ENCODE measurements at places on chromosomes 1 and 21. TPM values are rescaled to one million over a fixed set of nuclear protein-coding genes. Genes with fewer than 3 reads are reported as not detected.
A peak's percentile ranks its signal among the peaks of the same experiment; 100 is the strongest.

DNA sequence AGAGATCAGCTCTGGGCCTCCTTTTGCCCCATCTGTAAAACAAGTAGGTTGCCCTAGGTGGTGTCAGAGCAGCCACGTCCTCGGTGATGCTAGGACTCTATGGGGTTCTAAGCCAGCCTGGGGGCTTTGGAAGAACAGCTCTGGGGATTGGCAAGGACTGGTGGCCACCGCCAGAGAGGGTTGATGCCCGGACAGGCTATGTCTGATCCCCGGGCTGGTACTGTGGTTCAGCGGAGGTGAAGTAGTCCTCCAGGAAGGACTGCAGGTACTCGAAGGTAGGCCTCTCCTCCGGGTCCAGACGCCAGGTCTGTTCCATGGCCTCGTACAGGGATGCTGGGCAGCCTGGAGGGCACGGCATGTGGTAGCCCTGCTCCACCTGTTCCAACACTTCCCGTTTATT is 8.8 kb upstream of the AHDC1 start:
- H3K4me1 ChIP-seq = peaks cover 27% of the 10 kb centered on the region
- H3K36me3 ChIP-seq = no peaks in the 10 kb centered on the region
- H3K27ac ChIP-seq = no peak overlapping the region
- H3K27me3 ChIP-seq = no peaks in the 10 kb centered on the region
- H3K4me3 ChIP-seq = no peak overlapping the region

GRCh38 chr1:19938472-19938871 is 15.1 kb upstream of the PLA2G2E start:
- H3K36me3 ChIP-seq = no peaks in the 10 kb centered on the region
- H3K27me3 ChIP-seq = no peaks in the 10 kb centered on the region
- no peaks in the 10 kb centered on the region for H3K4me1 ChIP-seq
- no peak for DNase-seq
- H3K4me3 ChIP-seq = no peak overlapping the region
- no peak overlapping the region for H3K27ac ChIP-seq

DNA sequence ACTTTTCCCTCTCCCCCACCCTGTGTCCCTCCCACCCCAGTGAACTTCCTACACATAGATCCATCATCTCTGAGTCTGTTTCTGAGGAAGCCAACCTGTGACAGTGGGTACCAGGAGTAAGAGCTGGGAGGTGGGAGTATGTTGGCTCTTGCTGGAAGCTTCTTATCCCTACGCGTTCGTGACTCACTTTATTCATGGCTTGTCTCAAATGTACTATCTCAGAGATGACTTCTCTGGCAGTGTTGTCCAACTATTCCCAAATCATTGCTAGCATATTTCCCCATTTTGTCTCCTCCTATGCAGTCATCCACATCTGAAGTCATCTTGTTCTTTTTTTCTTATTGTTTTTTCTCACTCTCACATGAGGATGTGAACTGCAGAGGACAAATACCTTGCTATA is 88.0 kb downstream of the HIVEP3 start:
- no peak for DNase-seq
- H3K4me3 ChIP-seq = no peak overlapping the region
- no peaks in the 10 kb centered on the region for H3K36me3 ChIP-seq
- H3K4me1 ChIP-seq = no peaks in the 10 kb centered on the region

DNA sequence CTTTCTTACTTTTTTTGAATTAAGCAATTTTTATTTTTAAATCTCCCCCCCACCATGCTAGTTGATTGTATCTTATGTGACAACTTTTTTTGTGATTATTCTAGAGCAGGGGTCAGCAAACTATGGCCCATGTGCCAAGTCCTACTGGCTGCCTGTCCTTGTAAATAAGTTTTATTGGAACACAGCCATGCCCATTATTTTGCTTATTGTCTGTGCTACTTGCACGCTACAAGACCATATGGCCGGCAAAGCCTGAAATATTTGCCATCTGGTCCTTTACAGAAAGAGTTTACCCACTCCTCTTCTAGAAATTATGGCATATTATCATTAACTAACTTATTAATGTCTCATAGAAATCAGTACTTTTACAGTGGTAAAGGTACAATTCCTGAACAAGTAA is 51.7 kb downstream of the AK5 start:
- H3K36me3 ChIP-seq = no peaks in the 10 kb centered on the region
- no peak for DNase-seq
- no peak overlapping the region for H3K4me3 ChIP-seq
- no peaks in the 10 kb centered on the region for H3K4me1 ChIP-seq
- H3K27ac ChIP-seq = no peak overlapping the region

DNA sequence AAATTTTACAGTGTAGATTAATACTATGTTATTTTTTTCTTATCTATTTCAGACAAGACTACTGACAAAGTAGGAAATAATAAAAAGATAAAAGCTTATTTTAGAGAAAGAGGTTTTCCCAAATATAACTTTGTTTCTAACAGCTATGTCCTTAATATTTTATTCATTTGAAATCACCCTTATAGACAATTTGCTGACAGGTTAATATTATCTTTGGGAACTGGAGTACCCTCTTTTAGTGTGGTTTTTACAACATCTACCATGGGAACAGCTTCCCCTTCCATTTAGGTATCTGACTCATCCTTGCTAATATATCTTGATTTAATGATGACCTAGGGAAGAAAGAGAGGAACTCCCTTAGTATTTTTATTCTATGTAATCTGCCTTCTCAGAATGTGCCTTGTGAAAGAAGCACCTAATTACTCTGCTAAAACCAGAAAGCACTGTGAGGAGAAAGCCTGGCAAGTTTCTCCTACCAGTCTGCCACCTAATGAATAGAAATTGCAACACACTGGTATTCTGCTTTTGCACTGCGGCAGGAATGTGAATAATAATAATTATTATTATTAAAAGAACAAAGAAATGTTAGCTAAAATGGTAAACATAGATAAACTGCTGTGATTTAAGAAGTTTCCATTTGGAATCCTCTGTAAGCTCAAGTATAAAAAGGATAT is 192.8 kb downstream of the PDE4B start:
- H3K27me3 ChIP-seq = peaks cover 12% of the 10 kb centered on the region
- H3K36me3 ChIP-seq = no peaks in the 10 kb centered on the region
- H3K4me3 ChIP-seq = no peak overlapping the region
- DNase-seq = no peak
- no peak overlapping the region for H3K27ac ChIP-seq

- DNase-seq = no peak
- H3K27me3 ChIP-seq = no peaks in the 10 kb centered on the region
- H3K4me1 ChIP-seq = peaks cover 11% of the 10 kb centered on the region
- H3K36me3 ChIP-seq = peaks cover 25% of the 10 kb centered on the region
Observed at GRCh38 chr1:201988601-201989000, 6.2 kb downstream of the RNPEP start.

DNA sequence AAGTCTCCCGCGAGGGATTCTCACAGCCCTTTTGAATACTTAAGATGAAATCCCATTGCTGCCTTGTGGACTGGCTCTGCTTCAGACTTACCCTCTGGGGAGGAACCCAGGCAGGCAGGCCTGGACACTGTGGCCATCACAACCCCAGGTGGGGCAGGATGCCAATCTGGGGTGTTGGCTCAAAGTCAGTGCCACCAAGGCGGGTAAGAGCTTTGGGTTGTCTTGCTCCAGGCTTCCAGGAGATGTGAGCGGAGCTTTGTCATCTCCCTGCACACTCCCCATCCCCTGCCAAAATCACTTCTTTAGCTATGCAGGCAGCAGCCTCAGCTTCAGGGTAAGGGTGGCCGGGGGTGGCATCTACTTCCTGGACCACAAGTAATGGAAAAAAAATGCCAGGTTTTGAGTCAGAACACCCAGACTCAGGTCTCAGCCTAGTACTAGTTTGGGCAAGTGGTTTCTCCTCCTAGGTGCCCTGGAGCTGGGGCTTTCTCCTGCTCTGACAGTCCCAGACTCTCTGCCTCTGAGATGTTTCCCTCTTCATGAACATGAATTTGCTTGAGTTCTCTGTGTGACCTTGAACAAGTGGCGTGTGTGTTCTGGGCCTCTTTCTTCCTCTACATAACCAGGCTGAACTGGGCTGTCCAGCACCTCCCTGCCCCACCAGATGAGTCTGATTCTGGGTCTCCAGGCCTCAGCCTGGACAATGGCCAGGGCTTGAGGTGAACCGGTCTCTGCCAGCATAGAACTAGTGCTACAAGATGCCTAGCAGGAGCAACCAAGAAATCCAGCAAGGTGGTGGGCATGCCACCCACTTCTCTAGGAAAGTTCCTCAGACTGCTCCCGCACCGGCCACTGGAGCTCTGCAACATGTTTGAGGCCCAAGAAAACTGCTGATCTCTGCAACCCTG is 65.4 kb downstream of the VWA5B1 start:
- peaks cover 3% of the 10 kb centered on the region for H3K4me1 ChIP-seq
- no peak for DNase-seq
- no peak overlapping the region for H3K27ac ChIP-seq
- no peaks in the 10 kb centered on the region for H3K36me3 ChIP-seq

DNA sequence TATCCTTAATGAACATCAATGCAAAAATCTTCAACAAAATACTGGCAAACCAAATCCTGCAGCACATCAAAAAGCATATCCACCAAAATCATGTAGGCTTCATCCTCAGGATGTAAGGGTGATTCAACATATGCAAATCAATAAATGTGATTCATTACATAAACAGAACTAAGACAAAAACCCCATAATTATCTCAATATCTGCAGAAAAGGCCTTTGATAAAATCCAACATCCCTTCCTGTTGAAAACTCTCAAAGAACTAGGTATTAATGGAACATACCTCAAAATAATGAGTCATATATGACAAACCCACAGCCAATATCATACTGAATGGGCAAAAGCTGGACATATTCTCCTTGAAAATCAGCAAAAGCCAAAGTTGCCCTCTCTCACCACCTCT is 54.6 kb upstream of the DEPDC1 start:
- no peak overlapping the region for H3K4me3 ChIP-seq
- no peak overlapping the region for H3K27ac ChIP-seq
- H3K36me3 ChIP-seq = no peaks in the 10 kb centered on the region
- H3K4me1 ChIP-seq = no peaks in the 10 kb centered on the region
- no peak for DNase-seq

- H3K4me1 ChIP-seq = no peaks in the 10 kb centered on the region
- H3K27ac ChIP-seq = no peak overlapping the region
- H3K4me3 ChIP-seq = no peak overlapping the region
- peak; percentile 64 for DNase-seq
Observed at GRCh38 chr1:42756956-42757891, 9.6 kb downstream of the P3H1 start.

GRCh38 chr1:197808880-197809279 is 33.6 kb upstream of the DENND1B start:
- H3K4me3 ChIP-seq = no peak overlapping the region
- peaks cover 3% of the 10 kb centered on the region for H3K4me1 ChIP-seq
- no peak overlapping the region for H3K27ac ChIP-seq
- no peak for DNase-seq

DNA sequence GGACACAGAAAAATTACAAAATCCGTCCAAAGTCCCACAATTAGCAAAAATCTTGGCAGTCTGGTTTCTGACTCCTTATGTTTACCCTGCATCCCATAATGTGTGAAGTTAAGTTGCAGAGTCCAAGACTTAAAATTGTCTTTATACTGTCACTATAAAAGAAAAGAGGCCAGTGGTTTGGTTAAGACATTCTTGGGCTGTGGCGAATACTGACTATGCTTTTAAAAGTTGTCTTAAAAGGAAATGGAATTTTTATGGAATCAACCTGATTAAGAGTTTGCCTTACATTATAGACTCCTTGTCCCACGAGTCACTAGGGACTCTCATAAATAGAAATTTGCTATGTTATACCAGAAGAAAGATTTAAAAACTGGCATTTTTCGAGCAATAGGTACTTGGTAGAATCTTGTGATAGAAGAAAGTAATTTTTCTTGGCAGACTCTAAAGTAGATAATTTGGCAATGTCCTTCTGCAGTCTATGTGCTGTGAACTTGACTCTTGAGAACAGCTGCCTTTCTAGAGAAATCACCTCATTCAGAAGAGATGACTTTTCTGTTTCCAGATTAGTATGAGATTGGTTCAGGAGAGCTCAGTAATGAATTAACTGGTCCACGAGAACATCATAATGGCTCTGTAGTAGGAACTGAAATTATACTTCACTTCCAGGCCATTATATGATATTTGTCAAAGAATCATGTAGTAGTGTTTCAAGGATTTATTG is 31.8 kb downstream of the NTNG1 start:
- H3K27ac ChIP-seq = no peak overlapping the region
- H3K4me1 ChIP-seq = no peaks in the 10 kb centered on the region
- H3K27me3 ChIP-seq = no peaks in the 10 kb centered on the region
- no peaks in the 10 kb centered on the region for H3K36me3 ChIP-seq

GRCh38 chr1:235767795-235768194 is 98.9 kb downstream of the LYST start:
- peak overlapping the region; percentile 1 for H3K27ac ChIP-seq
- DNase-seq = no peak
- H3K27me3 ChIP-seq = no peaks in the 10 kb centered on the region
- peaks cover 36% of the 10 kb centered on the region for H3K36me3 ChIP-seq
- peaks cover 11% of the 10 kb centered on the region for H3K4me1 ChIP-seq

- H3K27ac ChIP-seq = no peak overlapping the region
- DNase-seq = no peak
- no peaks in the 10 kb centered on the region for H3K36me3 ChIP-seq
- H3K27me3 ChIP-seq = no peaks in the 10 kb centered on the region
- H3K4me3 ChIP-seq = no peak overlapping the region
Observed at GRCh38 chr1:217214551-217214950, 416.3 kb downstream of the GPATCH2 start.

- peaks cover 27% of the 10 kb centered on the region for H3K27me3 ChIP-seq
- DNase-seq = no peak
- no peaks in the 10 kb centered on the region for H3K36me3 ChIP-seq
- H3K4me1 ChIP-seq = no peaks in the 10 kb centered on the region
Observed at GRCh38 chr1:29508458-29509107, 272.3 kb downstream of the PTPRU start.

GRCh38 chr1:50112193-50112592 is 3.5 kb downstream of the ELAVL4 start:
- DNase-seq = no peak
- no peak overlapping the region for H3K4me3 ChIP-seq
- peaks cover 10% of the 10 kb centered on the region for H3K4me1 ChIP-seq

DNA sequence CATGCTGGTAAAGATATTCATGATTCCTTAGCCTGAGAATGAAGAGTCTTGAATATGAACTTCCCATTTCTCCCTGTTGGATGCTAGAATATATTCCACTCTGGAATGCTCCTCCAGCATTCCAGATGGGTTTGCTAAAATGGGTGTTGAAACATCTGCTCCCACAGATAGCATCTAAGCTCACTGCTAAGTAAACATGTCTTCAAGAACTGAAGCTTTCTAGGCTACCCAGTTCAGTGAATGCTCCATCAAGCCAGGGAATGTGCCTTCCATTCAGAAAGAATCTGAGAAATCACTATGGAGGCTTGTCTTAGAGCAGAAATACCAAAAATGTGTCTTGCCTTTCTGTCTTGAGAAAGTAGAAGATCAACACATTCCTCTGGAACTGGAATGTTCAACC is 81.1 kb downstream of the TNFSF18 start:
- DNase-seq = no peak
- peaks cover 17% of the 10 kb centered on the region for H3K27me3 ChIP-seq
- H3K4me3 ChIP-seq = no peak overlapping the region
- no peak overlapping the region for H3K27ac ChIP-seq
- H3K4me1 ChIP-seq = peaks cover 8% of the 10 kb centered on the region

- no peak overlapping the region for H3K27ac ChIP-seq
- no peak overlapping the region for H3K4me3 ChIP-seq
- no peaks in the 10 kb centered on the region for H3K36me3 ChIP-seq
- peaks cover 11% of the 10 kb centered on the region for H3K4me1 ChIP-seq
Observed at GRCh38 chr21:41950941-41951351, 2.9 kb downstream of the C2CD2 start.

RAP1A gene
- 307 TPM for total RNA-seq

AMY1B gene
- total RNA-seq = not detected

CTSE gene
- total RNA-seq = not detected

GBP7 gene
- total RNA-seq = not detected

EXO5 gene
- 17.2 TPM for total RNA-seq

ENAH gene
- total RNA-seq = 0.33 TPM

LCE1F gene
- not detected for total RNA-seq

CELA3B gene
- not detected for total RNA-seq

ELK4 gene
- 81.8 TPM for total RNA-seq
